ENCODE measurements at places on chromosomes 7 and 10.

DNA sequence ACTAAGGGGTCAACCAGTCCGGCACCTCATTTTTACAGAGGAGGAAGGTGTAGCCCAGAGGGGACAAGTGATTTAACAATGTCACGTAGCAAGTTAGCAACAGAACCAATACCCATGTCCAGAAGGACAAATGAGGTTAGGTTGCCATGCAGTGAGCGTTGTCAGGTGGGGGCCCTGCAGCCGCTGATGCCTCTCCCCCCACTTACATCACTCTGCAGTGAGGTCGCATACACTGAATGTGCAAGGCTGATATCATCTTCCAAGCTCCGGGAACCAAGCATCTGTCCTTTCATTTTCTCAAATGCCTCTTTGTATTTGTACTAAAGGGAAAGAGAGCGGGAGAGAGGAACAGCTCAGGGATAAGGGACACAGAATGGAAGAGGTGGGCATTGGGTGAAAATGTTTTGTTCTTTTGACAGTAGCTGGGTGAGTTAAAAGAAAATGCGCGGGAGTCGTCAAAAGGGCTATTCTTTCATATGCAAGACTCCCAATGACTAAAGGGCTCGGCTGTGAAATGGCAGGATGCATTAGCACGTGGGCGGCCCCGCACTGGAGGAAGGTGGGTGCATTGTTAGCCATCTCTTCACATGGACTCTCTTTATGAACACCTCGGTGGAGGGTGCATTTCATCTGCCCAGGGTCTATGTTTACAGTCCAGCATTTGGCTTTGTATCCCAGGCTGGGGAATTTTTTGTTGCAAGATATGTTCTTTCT is 49.7 kb downstream of the NRAP start:
- no peak for DNase-seq

DNA sequence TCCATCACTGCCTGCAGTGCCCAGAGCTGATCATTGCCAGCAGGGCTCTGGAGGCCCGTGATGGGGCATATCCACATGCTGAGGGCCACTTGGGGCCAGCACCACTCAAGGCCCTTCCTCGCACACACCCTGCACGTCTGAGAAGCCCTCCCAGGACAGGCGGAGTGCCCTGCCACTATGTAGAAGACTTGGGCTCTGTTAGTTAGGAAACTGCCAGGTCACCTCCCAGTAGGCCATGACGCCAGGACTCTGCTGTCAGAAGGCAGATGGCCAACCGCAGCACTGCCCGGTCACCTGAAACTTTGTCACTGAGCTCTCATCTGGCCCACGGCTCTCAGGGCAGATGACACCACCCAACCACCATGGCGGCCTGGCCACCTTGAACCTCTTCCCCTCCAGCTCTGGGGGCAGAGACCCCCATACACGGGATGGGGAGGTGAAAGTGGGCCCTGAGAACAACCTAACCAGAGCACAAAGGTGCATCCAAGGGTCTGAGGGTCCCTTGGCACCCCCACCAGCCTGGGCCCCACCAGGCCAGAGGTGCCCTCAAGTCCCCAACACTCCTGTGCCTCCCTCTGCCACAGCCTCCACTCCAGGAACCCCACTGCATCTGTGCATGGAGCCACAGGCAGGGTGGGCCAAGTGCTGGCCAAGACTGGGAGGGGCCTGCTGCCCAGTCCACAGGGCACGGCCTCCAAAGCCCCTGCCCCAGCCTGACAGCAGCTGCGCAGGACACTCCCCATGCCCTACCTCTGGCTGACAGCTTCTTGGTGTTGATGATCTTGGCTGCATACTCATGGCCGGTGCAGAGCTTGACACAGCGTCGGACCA is 41.8 kb downstream of the CAMK2B start:
- DNase-seq: no peak

DNA sequence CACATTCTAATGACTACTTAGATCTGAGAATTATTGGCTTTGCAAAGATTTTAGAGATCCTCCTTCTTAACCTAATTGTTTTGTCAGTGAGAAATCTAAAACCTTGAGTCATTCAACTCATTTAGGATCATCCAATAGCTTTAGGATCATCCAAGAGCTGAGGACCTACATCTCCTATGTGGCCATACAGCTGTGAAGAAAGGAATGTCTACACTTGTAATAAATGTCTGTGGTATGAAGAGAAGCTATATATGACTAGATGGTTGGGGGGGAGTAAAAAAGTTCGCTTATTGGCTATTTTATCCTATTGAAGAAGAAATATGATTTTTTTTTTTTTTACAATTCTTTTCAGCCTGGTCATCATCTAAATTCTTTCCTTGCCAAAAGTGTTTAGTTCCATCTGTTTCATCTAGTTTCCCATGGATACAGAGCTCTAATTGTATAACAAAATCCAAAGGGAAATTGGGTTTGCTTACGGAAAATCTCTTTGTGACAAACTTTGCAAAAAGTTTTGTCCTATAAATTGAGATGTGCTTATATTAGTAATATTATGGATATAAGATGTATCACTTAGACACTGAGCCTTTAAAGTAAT is 196.7 kb downstream of the PRKG1 start:
- no peak for DNase-seq

DNA sequence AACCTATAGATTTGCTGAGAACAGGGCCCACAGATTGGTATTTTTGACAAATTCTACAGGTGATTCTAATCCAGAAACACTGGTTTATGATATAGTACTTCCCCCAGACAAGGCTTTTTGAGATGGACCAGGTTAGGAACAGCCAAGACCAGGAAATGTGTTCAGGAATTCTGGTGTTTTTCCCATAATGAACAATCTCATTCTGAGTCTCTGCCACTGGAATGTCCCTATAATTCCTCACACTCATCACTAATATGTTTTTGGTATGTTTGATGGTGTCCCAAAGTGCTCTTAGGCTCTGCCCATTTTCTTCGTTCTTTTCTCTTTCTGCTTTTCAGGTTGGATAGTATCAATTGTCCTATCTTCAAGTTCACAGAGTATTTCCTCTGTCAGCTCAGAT is 107.2 kb upstream of the IGFBP3 start:
- no peak for DNase-seq

GRCh38 chr10:35781643-35782035 is 139.5 kb upstream of the FZD8 start:
- no peak for DNase-seq

- DNase-seq: no peak
Observed at GRCh38 chr10:93485690-93486089, 3.6 kb upstream of the MYOF start.

DNA sequence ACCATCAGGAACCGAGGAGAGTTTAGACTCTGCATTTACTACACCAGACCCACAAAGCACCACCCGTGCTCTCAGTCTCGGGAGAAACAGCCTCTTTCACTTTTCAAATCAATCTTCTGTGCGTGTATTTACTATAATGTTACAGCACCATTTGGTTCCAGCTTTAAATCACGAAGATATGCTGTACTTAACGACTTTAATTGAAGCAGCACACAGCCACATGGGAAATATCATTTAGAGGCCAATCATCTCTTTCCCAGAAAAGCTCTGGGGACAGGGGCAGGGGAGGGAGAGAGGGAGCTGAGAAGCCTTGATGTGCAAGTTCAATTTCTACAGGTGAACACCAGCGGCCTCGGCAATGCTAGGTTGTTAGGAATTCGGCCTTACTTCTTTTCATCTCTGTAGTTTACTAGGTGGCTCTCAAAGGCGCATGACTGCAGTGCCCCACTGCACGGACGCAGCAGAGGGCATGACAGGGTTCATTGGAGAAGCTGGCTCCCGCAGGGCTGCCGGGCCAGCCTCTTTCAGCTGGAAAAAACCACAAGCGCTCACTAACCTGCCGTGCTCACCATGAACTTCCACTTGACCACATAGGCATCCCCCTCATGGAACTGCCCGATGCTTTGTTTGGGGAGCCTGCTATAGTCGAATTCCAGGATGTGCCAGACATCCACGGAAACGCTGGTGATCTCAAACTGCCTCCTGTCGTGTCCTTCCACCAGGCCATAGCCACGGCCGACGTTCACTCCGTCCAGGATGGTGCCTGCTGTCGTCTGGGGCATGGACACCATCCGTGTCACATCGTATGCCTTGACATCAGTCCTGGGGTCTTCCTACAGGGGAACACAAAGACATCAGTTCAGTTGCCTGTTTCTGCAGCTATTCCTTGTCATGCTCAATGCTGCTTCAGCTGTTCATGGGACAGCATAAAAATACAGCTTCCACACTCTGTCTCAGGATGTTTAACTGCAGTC is 154.5 kb downstream of the SVIL start:
- no peak for DNase-seq

- DNase-seq: no peak
Observed at GRCh38 chr7:38229884-38230642, 43.4 kb downstream of the TARP start.

All from stimulated activated naive CD4-positive, alpha-beta T cell (primary cell).